ENCODE measurements at places on chromosomes 4 and X.

DNA sequence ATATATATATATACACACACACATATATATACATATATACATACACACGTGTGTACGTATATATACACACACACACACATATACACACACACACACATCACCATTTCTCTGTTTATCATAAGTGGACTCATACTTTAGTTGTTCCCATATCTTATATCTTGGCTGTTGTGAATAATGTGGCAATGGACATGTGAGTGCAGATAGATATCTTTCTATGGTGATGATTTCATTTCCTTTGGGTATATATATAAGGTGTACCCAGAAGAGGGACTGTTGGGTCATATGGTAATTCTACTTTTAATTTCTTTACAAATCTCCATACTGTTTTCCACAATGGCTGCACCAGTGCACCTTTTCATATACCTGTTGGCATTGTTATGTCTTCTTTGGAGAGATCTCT is 105.9 kb downstream of the LARP1B start:
- DNase-seq, result no peak

GRCh38 chr4:142322996-142323395 is 523.1 kb downstream of the INPP4B start:
- no peak for DNase-seq

- DNase-seq, result no peak
Measured at GRCh38 chr4:112219826-112220366, 11.7 kb upstream of the AP1AR start.

DNA sequence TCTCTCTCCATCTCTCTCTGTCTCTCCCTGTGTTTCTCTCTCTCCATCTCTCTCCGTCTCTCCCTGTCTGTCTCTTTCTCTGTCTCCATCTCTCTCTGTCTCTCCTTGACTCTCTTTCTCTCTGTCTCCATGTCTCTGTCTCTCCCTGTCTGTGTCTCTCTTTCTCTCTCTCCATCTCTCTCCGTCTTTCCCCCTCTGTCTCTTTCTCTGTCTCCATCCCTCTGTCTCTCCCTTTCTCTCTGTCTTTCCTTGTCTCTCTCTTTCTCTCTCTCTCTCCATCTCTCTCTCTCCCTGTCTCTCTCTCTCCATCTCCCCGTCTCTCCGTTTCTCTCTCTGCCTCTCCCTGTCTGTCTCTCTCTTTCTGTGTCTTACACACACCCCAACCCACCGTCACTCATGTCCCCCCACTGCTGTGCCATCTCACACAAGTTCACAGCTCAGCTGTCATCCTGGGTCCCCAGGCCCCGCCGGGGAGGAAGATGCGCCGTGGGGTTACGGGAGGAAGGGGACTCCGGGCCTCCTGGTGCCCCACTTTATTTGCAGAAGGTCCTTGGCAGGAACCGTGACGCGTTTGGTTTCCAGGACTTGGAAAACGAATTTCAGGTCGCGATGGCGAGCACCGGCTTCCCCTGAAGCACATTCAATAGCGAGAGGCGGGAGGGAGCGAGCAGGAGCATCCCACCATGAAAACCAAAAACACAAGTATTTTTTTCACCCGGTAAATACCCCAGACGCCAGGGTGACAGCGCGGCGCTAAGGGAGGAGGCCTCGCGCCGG is 1.2 kb upstream of the SHOX start:
- DNase-seq, result no peak

DNA sequence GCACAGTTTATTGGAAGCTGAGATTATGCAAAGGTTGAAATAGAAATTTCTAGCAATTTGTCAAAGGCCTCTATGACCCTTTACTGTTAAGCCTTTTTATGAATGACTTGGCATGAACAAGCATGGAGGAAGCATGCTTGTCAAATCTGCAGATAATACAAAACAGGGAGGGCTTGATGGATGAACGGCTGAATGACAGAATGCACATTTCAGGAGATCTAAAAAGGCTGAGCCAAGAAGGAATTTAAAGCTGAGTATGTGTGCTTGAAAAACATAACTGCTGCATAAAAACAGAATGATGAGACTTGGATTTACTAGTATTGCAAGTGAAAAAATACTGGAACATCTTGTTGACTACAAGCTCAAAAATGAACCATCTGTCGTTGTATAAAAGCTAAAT is 29.0 kb upstream of the UBE2K start:
- no peak for DNase-seq

DNA sequence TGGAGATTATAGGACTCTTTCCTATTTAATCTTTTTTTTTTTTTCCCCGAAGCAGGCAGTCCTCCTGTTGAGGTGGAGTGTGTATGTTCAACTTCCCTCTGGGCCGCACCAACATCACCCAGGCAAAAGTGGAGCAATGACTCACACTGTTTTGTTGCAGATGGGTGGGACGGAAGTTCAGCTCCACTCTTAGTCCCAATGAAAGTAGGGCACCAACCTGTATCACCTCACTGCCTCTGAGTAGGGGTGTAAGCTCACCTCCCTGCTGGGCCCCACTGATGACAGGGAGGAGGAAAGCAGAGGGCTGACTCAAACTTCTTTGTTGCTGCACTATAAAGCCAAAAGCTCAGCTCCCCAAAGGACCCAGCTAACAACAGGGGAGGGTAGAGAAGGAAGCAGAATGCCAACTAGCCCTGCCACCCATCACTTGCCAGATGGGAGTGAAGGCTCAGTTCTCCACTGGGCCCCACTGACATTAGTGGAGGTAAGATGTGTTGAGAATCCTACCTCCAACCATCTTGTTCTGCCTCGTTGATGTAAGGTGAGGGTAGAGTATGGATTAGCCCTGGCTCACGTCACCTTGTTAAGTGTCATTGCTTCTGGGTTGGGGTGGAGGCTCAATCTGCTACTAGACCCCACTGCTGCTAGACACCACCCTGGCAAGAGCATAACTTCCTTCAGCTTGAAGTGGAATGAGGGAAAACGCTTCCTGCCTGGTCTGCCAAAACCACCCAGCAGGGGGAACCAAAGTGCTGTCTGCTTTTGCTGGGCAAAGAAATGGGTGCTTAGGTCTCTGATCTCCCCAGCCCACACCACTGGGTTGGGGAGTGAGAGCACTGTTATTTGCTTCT is 14.1 kb downstream of the RPS6KA3 start:
- peak; percentile 48 for DNase-seq

DNA sequence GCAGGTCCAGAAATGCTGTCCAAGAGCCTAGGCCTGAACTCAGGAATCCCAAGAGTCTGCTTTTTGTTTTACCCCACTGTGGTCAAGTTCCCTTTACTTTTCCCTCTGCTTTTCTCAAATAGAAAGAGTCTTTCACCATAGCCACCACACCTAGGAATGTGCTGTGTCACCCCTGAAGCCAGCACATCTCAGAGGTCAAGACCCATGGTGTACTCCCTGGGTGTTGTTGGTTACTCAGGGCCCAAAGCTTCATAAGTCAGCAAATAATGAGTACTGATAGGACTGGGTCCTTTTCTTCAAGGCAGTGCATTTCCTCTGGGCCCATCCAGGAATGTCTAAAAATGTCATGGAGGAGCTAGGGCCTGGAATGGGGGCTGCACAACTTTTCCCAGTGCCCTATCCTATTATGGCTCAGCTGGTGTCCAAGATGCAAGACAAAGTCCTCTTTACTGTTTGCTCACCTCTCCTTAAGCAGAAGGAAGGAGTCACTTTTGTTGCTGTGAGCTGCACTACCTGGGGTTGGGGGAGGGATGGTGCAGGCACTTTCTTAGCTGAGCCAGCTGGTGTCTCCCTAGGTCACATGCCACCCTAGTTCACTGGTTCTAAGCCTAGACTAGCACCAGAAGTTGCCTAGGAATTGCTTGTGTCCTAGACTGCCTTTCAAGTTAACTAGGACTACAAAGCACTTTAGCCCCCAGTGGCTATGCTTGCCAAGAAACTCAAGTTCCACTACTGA is 62.4 kb upstream of the RXFP1 start:
- no peak for DNase-seq

DNA sequence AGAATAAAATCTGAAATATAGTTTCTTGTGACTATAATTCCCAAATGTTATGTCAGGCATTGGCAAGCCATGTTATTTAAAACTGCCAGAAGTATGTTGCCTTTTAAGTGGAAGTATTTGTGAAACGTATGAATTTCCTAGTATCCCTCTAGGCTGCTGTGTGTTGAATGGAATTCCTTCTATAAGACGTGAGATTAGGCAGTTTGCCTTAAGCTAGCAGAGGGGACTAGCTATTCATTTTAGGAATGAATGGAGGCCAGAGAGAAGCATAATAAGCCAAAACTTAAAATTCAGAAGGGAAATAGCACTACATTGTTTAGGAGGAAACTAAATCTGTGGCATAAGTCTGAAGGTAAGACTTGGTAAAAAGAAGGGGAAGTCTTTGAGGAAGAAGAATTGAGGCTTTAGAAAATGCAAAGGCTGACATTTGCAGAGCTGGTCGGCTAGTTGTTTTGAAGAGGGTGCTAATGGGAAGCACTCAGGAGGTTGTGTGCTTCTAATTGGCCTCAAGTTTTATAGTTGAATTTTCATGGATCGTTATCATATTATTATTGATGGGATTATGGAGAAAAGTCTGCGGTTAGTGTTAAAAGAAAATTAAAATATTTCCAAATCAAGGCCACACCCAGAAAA is 57.1 kb downstream of the TMEM131L start:
- DNase-seq, result no peak

GRCh38 chr4:10200869-10201268 is 84.3 kb upstream of the WDR1 start:
- no peak for DNase-seq

DNA sequence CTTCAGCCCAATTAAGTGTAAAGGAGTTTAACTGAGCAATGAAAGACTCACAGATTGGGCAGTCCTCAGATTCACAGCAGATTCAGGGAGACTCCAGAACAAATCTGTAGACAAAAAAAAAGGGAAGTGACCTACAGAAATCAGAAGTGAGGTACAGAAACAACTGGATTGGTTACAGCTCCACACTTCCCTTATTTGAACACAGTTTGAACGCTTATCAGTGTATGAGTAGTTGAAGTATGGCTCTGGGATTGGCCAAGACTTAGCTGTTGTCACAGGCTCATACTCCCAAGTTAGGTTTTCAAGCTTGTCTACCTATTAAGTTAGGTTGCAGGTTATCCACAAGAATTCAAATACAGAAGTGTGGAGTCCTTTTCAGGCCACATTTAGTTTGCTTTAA is 112.4 kb upstream of the ELOVL6 start:
- DNase-seq, result no peak

- no peak for DNase-seq
Measured at GRCh38 chrX:2340991-2341390, 159.8 kb downstream of the DHRSX start.

- DNase-seq, result no peak
Measured at GRCh38 chr4:87523307-87523706, 5.9 kb downstream of the SPARCL1 start.

- DNase-seq, result no peak
Measured at GRCh38 chr4:41751449-41752061, 3.0 kb upstream of the PHOX2B start.

- DNase-seq, result no peak
Measured at GRCh38 chr4:101563126-101563525, 215.8 kb upstream of the PPP3CA start.

GRCh38 chr4:148238086-148238485 is 204.1 kb downstream of the NR3C2 start:
- DNase-seq, result no peak
